Vein endothelial cell (primary cell): ENCODE measurements at places on chromosomes 5 and 9. TPM values are rescaled to one million over a fixed set of nuclear protein-coding genes. Genes with fewer than 3 reads are reported as not detected.

Gene GALNT12
- under 0.01 and 0.76 TPM in 2 replicates for total RNA-seq

Gene TRIM36
- total RNA-seq = 0.33 and 2.2 TPM in 2 replicates

Gene PCDHGA4
- total RNA-seq = 6.3 and 9.1 TPM in 2 replicates

Gene SH3GLB2
- total RNA-seq = 44.0 and 47.4 TPM in 2 replicates

Gene GABRA6
- total RNA-seq = not detected in 2 replicates
